ENCODE measurements at places on chromosomes 6 and 20.

DNA sequence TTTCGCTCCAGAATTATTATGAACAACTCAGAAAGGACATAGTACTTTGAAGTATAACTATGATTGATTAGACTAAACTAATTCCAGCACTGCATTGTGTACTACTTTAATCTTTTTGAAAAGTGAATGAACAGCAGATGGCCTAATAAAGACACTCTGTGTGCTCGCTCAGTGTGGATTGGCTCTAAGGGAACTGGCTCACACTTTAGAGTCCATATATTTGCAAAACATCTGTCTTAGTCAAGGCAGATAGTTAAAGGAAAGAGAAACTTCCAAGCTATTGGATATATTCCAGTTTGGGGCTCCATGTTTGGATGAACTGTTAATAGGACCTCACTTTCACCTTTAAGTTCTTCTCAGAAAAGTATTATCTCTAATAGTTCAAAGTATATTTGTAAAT, 218.9 kb downstream of the EYA4 start:
- DNase-seq, result no peak

GRCh38 chr6:127494240-127494767, 24.8 kb downstream of the MTCL3 start:
- DNase-seq, result no peak

GRCh38 chr6:155177363-155177961, 86.4 kb upstream of the CLDN20 start:
- peak; percentile 41 for DNase-seq

- DNase-seq, result no peak
Observed at GRCh38 chr20:47857569-47858464, 72.5 kb upstream of the SULF2 start.

DNA sequence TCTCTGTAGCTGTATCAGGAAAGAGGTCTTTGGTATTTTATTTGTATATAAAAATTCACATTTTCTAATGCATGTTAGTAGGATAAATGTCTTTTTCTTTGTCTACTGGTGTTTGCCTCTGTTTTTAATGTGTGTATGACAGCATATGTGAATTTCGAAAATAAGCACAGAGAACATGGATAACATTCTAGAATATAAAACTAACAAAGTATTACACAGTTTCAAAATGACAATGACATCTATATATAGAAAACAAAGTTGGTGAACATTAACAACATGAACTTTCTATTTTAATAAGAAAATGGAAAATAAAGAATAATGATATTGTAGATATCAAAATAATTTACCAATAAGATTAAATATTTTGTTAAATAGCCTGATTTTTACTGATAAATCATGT, 608.0 kb downstream of the COL12A1 start:
- no peak for DNase-seq

Measured in CD4-positive, alpha-beta T cell treated with Interleukin-6 at 100 ng/mL for 8 hours (primary cell).